Stimulated activated CD8-positive, alpha-beta memory T cell treated with anti-CD3 and anti-CD28 coated beads, Interleukin-15, amount 100 ng/mL, for 4 hours (primary cell): ENCODE measurements at places on chromosomes 7 and 10.
A peak's percentile ranks its signal among the peaks of the same experiment; 100 is the strongest.

- no peak for DNase-seq
These were observed 14.9 kb upstream of the CCDC3 start for GRCh38 chr10:13016426-13016825.

GRCh38 chr7:36986511-36986933, 262.2 kb upstream of the AOAH start:
- DNase-seq: no peak

GRCh38 chr7:2258661-2259365, 16.8 kb downstream of the NUDT1 start:
- no peak for DNase-seq

DNA sequence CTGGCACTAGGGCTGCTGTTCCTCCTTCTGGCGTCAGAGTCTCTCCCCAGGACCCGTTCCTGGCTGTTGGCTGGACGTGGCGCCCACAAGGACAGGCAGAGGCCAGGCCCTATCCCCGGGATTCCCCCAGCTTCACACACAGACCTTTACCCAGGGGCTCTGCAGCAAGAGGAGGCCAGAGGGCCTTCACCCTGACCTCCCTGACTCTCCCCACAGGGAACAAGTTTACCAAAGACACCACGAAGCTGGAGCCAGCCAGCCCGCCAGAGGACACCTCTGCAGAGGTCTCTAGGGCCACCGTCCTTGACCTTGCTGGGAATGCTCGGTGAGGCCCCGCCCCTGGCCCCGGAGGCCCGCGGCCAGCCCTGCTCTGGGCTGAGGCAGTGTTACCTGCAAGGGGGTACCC, 82.2 kb downstream of the GTF2IRD1 start:
- no peak for DNase-seq

GRCh38 chr7:47460251-47460989, 121.5 kb downstream of the TNS3 start:
- no peak for DNase-seq

DNA sequence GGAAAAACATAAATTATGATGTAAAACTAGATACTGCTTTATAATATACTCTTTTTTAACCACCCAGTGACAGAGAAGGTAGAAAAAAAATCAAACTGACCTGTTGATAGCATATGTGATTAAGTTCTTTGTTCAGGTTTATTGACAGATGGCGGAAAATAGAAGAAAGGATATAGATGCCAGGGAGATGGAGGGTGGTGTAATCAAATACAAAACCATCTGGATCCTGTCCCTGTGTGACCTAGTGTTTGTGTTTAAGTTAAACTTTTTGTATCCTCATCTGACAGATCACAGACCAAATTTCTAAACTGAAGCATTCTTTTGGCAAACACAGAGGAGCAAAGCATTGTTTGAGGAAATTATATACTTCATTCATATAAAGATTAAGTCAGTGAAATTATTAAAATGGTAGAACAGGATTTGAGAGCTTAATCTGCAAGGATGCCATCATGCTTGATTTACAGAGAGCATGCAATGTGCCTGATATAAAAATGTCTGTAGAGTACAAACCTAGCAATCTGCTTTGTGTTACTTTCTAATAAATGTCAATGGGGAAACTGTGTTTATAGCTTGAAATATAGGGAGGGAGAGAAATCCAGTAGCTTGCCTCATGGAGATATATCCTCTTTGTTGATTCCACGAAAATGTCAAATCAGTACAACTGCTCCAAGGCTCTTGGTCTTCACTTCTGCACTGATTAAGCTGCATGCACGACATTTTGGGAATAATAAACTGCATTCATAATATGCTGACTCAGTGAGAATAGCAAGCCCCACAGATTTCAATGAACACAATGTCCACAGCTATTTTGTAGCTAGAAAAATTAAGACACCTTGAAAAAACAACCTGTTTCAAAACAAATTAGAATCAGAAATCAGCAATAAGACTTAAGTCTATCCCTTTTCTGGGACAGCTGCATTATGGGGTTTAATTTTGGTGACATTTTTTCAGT, 39.0 kb downstream of the SEM1 start:
- DNase-seq: no peak

DNA sequence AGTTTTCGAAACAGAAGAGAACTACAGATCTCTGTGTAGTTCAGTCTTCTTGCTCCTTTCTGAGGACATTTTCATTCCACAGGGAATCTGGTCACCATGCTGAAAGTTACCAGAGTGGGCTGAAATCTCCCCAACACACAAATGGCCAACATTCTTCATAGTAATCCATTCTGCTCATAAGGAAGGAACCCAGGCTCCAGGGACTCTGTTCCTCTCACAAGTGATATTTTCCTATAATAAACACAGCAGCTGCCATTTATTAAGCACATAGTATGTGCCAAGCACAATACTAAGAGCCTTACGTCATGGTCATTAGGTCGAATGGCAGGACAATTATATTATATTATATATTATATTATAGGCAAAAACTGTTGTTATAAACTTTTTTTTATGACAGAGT, 109.8 kb downstream of the RAB11FIP2 start:
- no peak for DNase-seq

DNA sequence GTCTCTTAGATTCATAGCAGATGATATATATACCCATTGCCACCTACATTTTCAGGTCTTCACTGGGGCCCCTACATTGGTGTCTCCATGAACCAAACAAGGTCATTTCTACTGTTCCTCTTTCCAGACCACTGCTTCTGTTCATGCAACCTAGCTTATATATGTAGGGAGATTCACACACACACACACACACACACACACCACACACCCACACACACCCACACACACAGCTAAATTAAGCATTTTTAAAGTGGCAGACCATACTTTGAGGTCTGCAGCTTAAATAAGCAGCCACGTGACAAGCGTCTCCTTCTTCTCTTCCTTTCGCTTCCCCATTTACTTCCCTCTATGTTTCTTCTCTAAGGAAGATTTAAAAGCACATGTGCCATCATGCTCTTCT, 70.0 kb upstream of the CC2D2B start:
- no peak for DNase-seq

DNA sequence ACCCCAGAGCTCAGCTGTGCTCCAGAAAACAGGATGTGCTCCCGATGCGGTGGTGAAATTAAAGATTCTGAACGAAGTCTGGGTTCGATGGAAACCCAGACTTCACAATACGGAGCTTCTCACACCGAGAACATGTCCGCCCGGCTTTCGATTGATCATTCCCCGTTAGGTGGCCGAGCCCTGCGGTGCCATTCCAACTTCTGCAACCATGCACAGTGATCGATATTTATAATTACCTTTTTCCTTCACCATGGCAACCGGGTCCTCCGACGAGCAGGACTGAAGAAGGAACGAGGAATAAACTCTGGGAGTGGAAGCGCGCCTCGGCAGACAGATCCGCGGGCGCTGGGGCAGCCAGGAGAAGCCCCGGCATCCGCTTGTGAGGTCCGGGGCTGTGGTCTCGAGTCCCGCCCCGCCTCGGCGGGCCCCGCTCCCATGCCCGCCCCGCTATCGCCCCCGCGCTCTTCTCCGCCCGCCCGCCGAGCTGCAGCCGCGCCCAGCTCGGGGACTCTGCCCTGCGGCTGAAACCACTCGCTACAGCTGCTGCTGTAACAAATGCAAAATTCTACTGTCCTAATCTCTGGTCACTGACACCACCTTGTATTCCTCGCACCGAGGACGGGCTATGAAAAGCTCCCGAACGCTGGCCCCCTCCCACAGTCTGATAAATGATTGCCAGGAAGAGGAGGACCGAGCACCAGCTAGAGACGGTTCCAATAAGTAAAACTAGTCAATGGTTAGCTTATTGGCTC, 26.2 kb downstream of the ABLIM1 start:
- DNase-seq: peak; percentile 1

GRCh38 chr7:84069999-84070500, 124.5 kb downstream of the SEMA3A start:
- no peak for DNase-seq

GRCh38 chr10:52923520-52923919, 150.9 kb upstream of the MBL2 start:
- no peak for DNase-seq

GRCh38 chr10:32372000-32372875, 25.3 kb upstream of the EPC1 start:
- DNase-seq: no peak

DNA sequence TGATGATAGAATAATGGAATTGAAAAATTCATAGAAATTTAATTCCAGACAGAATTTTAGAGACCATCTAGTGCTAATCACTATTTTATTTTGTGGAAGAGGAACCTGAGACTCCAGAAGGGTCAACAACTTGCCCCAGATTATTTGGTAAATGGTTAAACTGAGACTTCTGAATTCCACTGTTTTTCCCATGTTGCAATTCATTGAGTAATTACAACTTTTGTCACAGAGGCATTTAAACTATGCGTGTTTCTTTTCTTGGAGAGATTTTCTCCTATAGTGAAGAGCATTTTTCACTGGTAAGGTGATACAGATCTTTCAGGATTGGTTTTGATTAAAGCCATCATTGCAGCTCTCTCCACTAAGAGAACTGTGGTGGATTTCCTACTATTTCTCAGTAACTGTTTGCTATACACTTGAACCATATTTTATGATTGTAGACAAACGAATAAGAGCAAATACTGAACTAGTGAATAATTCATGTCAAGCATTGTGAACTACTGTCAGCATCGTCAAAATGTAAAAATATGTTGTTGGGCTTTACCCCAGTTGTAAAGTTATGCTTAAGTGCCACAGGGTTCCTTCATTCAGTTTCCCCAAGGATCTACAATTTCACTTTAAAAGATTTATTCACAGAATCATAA, 26.5 kb downstream of the LRGUK start:
- DNase-seq: no peak

DNA sequence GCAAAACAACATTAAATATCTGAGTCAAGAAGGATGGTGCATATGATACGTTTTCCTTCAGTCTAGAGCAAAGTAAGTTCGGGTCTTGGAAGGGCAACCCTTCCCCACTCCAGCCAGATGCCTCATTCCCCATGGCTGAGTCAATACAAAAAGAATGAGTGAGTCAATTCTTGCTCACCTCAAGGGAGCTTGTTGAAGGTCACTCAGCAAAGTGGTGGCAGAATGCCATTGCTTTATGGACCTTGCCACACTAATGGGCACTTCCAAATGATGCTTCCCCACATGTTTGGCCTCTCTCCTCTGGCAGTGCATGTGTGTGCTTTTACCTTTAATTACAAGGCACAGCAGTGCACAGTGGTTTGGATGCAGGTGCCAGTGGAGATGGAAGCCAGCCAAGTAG, 296.5 kb downstream of the SORCS3 start:
- no peak for DNase-seq

- DNase-seq: no peak
These were observed 20.0 kb upstream of the MKLN1 start for GRCh38 chr7:131307627-131308026.

DNA sequence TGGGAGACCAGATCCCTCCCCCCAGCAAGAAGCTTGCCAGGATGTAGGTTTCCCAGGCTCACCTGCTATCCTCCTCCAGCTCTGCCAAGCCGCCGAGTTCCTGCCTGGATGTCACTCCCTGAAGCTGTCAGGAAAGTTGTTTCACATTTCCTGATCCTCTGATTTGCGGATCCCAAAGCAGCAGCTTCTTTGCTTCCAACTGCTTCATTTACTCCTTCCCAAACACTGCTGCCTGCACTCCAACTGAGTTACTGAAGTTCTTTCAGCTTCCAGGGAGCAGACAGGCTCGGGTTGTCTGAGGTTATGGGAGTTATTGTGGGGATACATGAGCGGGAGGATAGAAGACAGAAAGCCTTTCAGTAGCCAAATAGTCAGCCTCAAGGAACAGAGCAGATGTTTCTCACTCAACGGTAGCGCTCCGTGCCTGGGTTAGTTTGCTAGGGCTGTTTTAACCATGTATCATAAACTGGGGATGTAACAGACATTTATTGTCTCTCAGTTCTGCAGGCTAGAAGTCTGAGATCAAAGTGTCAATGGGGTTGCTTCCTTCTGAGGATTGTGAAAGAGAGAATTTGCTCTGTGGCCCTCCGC, 516.0 kb downstream of the REEP3 start:
- no peak for DNase-seq

GRCh38 chr10:126212738-126213137, 175.5 kb downstream of the ADAM12 start:
- DNase-seq: no peak
